Type B pancreatic cell (in vitro differentiated cells): ENCODE measurements at places on chromosomes 1 and 21. TPM values are rescaled to one million over a fixed set of nuclear protein-coding genes. Genes with fewer than 3 reads are reported as not detected.

DNA sequence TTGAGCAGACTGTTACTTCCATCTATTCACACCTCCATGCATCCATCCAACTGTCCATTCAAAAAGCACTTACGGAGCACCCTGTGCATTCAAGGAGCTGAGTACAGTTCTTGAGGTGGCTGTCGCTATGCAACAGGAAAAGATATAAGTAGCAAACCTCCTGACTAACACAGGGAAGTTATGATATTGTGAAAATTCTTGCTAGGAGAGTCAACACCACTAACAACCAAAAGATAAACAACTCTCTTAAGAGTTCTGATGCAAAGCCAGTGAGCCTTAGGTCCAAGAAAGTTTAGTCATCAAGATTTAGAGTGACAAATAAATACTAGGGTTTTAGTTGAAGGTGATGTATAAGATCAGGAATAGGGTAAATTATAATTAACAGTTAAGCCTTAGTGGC lies 44.5 kb upstream of the TRIM45 start:
- no peak for DNase-seq

CYB561D1 gene
- total RNA-seq, result 10.4 and 14.3 TPM in 2 replicates

TEX38 gene
- not detected in 2 replicates for total RNA-seq

GRCh38 chr1:76268341-76268740 lies 193.8 kb downstream of the ST6GALNAC3 start:
- no peak for DNase-seq

GRCh38 chr1:151985768-151986167 lies 7.9 kb downstream of the S100A10 start:
- no peak for DNase-seq

GRCh38 chr1:59568158-59568935 lies 246.4 kb upstream of the HOOK1 start:
- DNase-seq, result no peak

GRCh38 chr1:83064589-83065242 lies 934.2 kb downstream of the TTLL7 start:
- no peak for DNase-seq

- no peak for DNase-seq
Measured at GRCh38 chr1:231376875-231377549, 38.9 kb downstream of the SPRTN start.

- DNase-seq, result no peak
Measured at GRCh38 chr1:65323246-65323645, 13.9 kb downstream of the DNAJC6 start.

DNA sequence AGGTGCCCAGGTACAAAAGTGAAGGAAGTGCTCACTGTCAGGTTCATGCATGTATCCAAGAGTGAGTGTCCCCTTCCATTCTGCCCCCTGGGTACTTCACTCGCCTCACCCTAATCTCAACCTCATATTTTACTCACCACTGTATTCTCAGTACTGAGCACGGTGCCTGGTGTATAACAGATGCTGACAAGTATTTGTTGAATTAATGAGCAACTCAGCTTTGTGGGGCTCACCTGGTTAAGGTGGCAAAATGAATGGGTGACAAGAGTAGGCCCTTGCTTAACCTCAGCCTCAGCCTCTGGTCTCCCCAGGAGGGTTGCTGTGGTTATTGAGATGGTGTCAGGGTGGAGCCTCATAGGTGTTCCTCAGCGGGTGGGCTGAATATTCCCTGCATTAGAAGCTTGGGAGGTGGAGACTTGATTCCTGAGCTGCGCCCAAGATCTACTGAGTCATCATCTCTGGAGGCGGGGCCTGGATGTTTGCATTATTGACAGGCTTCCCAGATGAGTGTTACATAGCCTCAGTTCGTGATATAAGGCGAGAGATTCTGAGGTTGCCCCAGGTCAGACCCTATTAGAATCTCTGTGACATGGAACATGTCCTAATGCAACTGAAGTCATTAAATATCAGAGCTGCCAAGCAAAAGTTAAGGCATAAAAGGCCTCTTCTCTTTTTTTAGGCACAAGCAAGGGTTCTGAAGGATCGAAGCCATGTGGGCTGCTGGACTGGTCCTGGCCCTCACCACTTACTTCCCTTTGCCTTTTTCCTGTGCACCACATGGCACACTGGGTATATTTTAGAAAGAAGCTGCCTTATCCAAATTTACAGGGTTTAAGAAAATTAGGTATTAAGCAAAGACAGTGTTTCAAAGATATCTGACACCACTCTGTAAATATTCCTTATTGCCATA lies 39.2 kb downstream of the SYT6 start:
- no peak for DNase-seq
